ENCODE measurements at places on chromosomes 13 and 19.

- DNase-seq, result no peak
These were observed 1669.9 kb upstream of the SPRY2 start for GRCh38 chr13:82010780-82011179.

DNA sequence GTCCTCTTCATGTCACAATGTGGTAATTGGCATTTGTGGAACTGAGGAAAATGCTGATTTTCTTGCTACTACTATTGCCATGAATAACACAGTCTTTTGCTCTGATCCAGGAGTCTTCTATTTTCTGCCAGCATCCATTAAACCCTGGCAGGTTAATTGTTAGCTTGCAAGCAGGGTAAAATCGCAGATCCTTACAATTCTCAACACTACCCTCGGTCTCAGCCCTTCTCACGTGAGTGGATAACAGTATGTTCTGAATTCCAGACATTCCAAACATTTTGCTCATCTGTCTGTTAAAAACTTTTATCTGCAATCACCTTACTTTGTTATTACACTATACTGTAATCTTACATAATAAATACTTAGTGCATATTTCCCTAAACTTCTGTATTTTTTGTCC lies 251.3 kb upstream of the ATXN8OS start:
- DNase-seq, result peak; percentile 9

DNA sequence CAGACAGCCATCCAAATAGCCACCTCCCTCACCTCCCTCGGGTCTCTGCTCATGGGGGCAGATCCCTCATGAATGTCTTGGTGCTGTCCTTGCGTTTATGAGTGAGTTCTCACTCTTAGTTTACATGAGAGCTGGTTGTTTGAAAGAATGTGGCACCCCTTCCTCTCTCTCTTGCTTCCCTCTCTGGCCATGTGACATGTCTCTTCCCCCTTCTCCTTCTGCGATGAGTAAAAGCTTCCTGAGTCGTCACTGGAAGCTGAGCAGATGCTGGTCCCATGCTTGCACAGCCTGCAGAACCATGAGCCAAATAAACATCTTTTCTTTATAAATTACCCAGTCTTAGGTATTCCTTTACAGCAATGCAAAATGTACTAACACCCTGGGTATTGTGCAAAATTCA lies 208.7 kb downstream of the LACC1 start:
- no peak for DNase-seq

GRCh38 chr19:51002089-51002532 lies 707 bp upstream of the KLK8 start:
- no peak for DNase-seq

- DNase-seq, result no peak
These were observed 87.1 kb upstream of the STK24 start for GRCh38 chr13:98664047-98664446.

- DNase-seq, result no peak
These were observed 14.5 kb upstream of the CCDC97 start for GRCh38 chr19:41295499-41295898.

- peak; percentile 88 for DNase-seq
These were observed 5.0 kb upstream of the ONECUT3 start for GRCh38 chr19:1748115-1748872.

- DNase-seq, result no peak
These were observed 23.2 kb downstream of the CEACAM1 start for GRCh38 chr19:42505066-42505465.

DNA sequence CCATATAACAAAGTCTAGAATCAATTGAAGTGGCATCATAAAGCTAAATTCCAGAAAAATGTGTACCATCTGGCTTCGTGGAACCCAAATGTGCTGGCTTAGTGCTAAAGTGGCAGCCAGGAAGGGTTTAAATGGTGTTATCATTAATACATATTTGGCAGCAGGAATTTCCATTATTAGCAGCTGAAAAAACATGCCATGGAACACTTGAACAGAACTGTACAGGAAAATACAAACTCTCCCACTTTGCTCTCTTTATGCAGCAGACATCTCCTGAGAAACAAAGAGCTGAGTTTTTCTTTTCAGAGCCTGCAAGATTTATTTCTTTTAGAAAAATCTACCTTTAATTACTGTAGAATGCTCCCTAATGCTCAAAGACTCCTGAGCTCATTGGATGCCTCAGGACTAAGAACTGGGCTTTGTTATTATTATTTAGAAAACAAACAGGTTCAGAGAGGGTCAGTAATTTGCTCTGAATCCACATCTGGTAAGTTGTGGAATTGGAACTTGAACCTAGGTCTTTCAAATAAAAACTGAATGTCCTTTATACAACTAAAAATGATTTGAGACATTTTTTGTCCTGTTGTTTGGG lies 179.0 kb downstream of the LACC1 start:
- DNase-seq, result no peak

- DNase-seq, result no peak
These were observed 441.1 kb upstream of the HTR2A start for GRCh38 chr13:47337781-47338507.

DNA sequence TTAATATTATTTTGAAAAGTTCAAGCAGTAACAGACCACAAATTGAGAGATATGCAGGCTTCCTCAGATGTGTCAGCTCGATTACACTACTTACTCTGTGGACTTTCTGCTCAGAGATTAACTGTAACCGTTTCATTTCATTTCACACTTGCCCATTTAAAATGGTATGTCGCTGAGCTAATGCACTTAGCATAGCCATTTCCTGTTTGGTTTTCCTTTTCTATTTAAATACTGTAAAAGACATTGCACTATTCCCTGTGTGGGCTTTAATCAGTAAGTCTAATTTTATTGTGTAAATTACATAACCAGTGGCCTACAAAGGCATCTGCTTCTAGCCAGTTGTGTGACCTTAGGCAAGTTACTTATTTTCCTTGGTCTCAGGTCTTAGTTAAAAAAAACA lies 237.6 kb downstream of the LACC1 start:
- DNase-seq, result no peak

DNA sequence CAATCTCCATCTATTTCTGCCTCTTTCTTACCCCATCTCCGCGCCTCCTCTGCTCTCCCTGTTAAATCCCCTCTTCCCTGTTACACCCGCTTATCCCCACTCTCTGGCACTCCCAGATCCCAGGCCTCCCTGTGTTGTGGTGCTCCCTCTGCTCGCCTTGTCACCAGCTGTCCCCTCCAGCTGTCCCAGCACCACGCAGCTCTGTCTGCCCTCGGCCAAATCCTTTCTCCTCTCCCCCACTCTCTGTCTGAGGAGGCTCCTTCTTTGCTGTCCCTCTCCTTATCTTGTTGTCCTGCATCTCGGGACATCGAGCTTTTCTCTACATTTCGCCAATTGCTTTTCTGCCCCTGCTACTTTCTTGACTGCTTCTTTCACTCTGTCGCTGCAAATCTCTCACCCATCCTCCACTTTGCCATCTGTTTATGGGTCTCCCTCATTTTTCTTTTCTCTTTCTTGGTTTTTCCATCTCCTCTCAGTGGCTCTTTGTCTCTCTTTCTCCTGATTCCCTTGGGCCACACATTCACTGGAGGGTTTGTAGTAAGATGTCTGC lies 941 bp downstream of the ZNF160 start:
- DNase-seq, result no peak

DNA sequence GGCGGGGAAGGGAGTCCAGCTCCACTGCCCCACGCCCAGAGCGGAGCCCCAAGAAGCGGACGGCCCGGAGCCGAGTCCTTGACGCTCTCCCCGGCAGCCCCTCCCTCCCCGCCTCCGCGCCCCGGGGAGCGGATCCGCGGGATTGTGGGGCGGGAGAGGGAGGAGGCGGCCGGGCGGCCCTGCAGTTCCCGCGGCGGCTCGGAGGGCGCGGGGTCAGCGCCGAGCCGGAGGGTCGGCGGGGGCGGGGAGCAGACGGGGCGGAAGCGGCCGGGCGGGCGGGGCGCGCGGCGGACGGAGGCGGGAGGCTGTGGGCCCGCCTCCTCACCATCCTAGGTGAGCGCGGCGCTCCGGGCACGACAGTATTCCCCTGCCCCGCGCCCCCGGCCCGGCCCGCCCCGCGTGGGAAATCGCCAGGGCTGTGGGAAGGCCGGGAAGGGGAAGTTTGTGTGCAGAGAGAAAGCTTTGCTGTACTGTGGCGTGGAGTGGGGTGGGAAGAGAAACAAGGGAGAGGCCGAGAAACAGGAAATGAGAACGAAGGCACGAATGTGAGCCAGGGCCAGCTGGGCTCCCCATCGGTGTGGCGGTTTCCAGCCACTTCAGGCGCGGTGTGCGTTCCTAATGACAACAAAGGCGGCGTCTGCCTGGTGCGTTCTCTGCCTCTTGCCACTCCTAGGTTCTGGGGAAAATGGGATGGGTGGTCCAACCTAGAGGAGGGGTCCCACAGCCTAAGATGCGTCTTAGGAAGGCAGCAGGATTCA lies 1.3 kb upstream of the KLF12 start:
- DNase-seq, result no peak

- DNase-seq, result no peak
These were observed 213.7 kb downstream of the RFC3 start for GRCh38 chr13:34031610-34032009.

- DNase-seq, result no peak
These were observed 188.5 kb downstream of the LACC1 start for GRCh38 chr13:44068169-44068568.

GRCh38 chr13:26529441-26529840 lies 28.0 kb upstream of the WASF3 start:
- peak; percentile 43 for DNase-seq

GRCh38 chr13:46062185-46062584 lies 9.6 kb upstream of the ZC3H13 start:
- no peak for DNase-seq

GRCh38 chr13:97627566-97627965 lies 193.6 kb downstream of the RAP2A start:
- DNase-seq, result no peak

- no peak for DNase-seq
These were observed 16.4 kb downstream of the ZNF574 start for GRCh38 chr19:42092350-42092749.

DNA sequence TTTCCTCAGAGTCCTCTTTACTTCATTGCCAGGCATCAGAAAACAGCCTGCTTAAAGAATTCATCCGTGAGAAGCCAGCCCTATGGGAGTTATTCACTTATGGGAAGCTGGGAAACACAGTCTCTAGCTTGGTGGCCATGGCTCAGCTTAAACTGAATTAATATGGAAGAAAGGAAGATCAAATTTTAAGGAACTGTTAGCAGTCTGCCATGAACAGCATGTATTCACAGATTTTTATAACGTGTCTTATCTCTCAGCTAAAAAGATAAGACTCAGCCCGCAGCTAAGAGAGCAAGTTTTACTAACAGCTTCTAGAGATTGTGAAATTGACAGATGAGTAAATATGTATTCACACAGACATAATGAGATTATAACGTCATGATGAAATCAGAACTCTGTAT lies 253.7 kb upstream of the RXFP2 start:
- DNase-seq, result no peak

GRCh38 chr19:1252821-1253513 lies 4.6 kb downstream of the MIDN start:
- DNase-seq, result no peak

GRCh38 chr13:45149964-45150363 lies 29.7 kb downstream of the GTF2F2 start:
- no peak for DNase-seq

DNA sequence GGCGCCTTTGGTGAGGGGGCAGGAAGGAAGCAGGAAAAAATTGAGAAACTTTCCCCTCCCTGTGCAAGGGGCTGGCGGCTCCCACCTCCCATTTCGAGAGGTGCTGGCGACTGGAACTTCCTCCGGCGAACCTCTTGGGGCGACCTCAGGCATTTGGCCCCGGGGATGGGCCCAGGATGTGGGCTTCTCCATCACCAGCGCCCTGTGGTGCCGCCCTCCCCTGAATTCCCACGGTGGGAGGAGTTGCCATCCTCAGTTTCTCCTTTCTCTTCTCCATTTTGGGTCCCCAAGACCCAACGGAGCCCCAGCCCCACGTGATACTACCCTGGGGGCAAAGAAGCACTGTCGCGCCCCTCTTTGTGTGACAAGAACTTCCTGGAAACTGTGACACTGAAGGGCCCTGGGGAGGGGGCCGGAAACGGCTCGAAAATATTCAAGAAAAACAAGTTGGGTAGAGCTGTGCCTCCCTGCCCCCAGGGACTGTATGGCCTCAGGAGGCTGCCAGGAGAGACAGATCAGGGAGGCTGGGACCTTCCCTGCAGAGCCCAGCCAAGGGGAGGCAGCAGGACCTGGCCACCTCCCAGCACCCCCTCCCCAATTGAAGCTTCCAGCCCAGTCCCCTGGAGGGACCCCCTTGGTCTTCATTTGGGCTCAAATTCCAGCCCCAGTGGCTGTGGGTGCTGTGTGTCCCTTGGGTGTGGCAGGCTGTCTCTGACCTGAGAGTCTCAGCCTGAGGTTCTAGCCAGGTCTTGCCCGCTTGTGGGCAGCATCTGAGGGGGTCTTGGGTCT lies 16.2 kb upstream of the AP1M2 start:
- DNase-seq, result no peak

GRCh38 chr13:50357586-50358118 lies 342.4 kb downstream of the KCNRG start:
- DNase-seq, result no peak

- no peak for DNase-seq
These were observed 13.4 kb upstream of the SIGLEC12 start for GRCh38 chr19:51514866-51515481.

GRCh38 chr19:54493967-54494585 lies 8.6 kb upstream of the LAIR2 start:
- DNase-seq, result no peak

- DNase-seq, result no peak
These were observed 431.0 kb upstream of the HTR2A start for GRCh38 chr13:47327861-47328260.

DNA sequence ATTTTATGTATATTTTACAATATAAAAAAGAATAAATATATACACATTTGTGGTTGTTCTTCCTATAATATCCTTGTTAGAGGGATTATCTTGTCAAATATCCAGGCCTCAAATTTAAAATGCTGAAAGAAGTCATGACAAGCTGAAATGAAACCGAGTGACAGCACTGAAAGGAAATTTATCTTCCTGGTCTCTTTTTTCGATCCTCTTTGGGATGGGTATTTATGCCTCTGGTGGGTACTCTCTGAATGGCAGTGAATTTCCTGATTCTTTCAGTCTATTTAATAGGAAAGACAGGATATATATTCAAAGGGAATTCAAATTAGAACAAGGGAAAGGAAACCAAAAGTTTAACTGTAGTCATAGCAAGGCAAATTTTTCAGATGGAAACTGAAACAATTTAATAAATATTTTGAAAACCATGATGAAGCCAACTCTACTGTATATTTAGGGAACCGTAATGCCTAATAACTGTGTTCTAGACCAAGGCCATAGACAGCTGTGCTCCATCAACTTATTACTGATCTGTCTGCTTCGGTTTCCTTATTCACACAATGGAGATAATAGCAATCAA lies 97.9 kb downstream of the DLEU7 start:
- DNase-seq, result no peak
